Left kidney (tissue), 8 donors: ENCODE measurements at places on chromosomes 7 and 10. TPM values are rescaled to one million over a fixed set of nuclear protein-coding genes. Genes with fewer than 3 reads are reported as not detected.

DNA sequence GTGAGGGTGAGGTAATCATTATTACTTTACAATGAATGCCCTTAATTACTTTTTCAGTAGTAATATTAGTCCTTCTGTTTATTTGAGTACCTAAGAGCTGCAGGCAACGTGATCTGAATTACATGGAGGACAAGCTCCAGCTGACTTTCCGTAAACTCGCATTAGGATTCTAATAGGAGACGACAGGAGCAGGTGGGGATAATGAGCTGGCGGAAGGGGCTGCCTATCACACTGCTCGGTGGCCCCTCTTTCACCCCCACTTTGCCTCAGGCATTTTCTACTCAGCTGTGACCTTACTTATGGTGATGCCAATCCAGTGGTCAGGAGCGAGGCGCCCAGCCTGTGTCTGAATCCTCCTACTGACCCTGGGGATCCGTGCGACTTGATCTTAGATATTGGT, at the start of gene C7orf33:
Gene C7orf33, plus strand, starts transcription at position 296 of the 400 bp plus-strand sequence. CDS start 160 bp downstream, outside the sequence.
- no peak for DNase-seq

- DNase-seq: no peak
Measured at GRCh38 chr7:136057509-136057908, 80.3 kb upstream of the MTPN start.

GRCh38 chr10:84837041-84837812, 508.8 kb downstream of the CCSER2 start:
- no peak for DNase-seq

DNA sequence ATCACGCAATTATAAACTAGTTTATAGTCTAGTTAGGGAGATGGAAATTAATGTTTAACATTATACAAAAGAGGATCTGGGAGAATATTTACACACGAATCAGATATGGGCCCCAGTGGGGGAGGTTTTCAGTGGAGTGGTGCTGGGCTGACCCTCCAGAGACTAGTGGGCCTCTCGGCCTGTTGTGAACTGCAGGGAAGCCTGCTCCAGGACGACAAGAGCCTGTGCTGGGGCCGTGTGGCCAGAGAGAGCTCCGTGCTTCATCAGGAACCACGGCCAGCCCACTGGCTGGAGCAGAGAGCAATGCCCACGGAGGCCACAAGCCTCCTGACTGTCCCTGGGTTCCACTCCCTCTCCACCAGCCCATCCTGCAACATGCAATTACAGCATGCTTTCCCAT, 11.3 kb upstream of the ESYT2 start:
- DNase-seq: no peak

- no peak for DNase-seq
Measured at GRCh38 chr7:107792364-107792763, 10.7 kb downstream of the SLC26A3 start.

SHTN1 gene
- polyA plus RNA-seq: 27.5 TPM

DNA sequence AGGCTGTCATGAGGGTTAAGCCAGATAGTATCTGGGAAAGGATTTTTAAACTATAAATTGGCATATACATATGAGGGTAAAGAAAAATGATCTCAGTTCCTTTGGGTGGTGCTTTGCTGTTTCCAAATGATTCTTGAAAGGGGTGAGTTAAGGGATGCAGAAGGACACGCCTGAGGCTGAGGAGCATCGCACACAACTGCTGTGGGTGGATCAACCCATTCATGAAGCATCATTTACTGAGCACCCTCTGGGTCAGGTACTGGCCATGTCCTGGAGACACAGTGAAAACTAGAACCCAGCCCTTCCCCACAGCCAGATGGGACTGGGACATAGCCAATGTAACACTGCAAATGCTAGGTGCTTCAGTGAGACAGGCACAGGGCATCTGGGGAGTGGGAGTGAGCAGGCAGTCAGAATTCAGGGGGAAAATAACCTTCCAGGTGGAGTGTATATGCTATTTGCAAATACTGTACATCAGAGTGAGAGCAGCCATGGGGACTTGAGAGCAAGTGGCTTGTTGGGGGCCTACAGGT, 112.1 kb downstream of the WDFY4 start:
- no peak for DNase-seq

C7orf57 gene
- polyA plus RNA-seq: 0.95 TPM

CADPS2 gene
- polyA plus RNA-seq: 51.3 TPM

DNA sequence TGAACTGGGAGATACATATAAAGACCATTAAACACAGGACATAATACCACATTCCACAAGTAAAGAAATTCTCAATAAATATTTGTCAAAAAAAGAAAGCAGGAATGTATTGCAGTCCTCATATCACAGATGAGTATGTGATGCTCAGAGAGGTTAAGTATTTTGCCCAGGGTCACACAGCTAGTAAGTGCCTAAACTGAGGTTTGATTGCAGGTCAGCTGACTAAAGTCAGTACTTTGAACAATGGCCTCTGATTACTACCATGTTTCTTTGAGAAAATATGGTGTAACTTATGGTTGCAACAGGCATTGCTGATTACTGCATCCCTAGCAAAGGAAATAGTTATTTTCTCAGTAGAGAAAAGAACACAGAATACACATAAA, 267.1 kb downstream of the ELMO1 start:
- DNase-seq: no peak

DKK1 gene
- 66.7 TPM for polyA plus RNA-seq

GRCh38 chr7:116986611-116987565, 33.6 kb downstream of the ST7 start:
- no peak for DNase-seq

SLC13A1 gene
- 33.5 TPM for polyA plus RNA-seq

DNA sequence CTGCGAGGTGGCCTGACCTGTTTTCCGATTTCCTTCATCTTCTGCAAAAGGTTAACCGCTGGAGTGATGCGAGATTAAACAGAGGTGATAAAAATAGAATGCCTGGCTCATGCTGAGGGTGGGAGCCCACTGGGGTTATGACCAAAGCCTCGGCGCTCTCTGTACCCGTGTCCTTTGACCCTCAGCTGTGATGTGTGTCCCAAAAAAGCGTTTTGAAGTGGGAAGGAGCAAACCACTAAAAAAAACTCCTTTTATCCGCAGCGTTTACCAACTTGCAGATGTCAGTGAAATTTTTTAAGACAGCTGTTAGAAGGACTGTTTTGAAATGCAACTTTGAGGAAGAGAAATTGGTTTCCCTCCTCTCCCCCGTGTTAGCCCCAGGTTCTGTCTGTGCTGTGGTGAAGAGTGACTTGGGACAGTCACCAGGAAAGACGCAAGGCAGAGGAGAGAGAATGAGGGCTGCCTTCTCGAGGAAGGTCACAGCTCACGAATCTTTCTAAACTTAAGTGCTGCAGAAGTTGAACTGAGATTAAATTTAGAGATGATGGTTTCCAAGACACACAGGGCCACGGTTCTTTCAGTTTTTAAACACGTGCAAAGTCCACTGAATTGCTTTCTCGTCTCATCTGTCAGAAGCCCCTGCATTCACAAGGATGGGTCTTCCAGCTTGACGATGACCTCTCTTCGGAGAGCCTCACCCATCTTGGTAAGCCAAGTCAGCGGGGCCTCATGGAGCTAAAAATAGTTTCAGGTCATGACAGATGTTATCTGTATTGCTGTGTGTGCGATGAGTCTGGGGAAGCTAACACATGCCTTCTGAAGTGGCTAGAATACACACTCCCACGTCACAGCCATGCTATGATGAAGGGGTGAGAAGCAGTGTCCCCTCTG, 27.6 kb downstream of the AMZ1 start:
- no peak for DNase-seq

DNA sequence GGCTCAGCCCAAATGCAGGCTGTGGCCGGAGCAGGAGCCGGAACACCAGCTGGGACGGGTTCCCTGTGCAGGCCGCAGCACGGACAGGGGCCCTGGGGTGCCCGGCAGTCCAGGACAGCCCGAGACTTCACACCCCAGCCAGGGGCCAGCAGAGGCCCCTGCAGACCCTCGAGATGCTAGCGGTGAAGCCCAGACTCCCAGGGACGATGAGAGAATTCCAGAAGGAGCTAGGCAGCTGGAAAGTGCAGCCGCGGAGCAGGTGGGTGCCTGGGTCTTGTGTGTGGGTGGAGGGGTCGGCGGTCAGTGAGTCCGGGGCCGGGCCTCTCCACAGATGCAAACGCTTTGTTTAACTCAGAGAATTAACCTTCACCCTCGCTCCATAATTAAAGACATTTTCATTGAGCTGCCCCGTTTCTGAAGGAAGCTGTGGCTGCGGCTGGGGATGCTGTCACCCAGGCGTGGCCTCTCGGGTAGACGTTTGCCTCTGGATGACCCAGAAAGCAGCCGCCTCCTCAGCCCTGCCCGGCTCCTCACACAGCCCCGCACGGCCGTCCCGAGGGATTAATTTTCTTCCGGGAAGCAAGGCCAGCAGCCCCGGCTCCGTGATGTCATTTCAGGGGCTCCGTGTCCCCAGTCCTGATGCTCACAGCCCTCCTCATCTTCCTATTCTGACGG, 26.5 kb downstream of the KNDC1 start:
- no peak for DNase-seq

DNA sequence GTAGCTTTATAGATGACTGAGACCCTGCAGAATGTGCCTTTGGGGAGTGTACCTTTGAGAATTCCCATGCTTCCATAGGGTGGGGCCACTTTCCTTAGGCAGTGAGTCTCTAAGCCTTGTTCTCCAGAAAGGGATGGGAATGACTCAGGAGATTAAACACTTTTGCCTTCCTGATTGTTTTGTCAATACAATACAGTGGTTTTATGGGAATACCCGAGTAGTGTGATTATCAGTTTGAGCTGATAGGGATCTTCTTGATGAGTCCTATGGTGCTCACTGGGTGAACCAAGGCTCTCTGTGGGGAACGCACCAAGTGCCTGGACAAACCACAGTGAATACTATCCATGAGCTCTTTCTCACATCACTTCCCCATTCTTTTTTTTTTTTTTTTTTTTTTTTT, 6.3 kb downstream of the MYOF start:
- DNase-seq: no peak

DNA sequence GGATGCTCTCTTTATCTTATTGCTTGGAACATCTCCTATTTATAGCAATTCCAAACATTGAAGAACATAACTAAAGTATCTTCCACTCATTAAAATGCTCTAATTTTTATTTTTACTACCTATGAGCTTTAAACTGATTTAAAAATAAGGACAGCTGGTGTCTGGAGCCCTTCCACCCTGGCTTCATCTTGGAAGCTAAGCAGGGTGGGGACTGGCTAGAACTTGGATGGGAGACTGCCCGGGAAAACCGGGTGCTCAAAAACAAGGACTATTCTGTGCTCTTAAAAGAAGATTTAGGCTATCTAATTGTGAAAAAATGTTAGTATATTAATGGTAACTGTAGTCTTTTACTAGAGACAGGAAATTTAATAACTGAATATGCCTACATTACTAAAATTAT, 69.2 kb downstream of the ARMC3 start:
- DNase-seq: no peak

- no peak for DNase-seq
Measured at GRCh38 chr7:82410461-82410860, 33.1 kb downstream of the CACNA2D1 start.

- no peak for DNase-seq
Measured at GRCh38 chr10:127151981-127152699, 44.3 kb downstream of the INSYN2A start.

DNA sequence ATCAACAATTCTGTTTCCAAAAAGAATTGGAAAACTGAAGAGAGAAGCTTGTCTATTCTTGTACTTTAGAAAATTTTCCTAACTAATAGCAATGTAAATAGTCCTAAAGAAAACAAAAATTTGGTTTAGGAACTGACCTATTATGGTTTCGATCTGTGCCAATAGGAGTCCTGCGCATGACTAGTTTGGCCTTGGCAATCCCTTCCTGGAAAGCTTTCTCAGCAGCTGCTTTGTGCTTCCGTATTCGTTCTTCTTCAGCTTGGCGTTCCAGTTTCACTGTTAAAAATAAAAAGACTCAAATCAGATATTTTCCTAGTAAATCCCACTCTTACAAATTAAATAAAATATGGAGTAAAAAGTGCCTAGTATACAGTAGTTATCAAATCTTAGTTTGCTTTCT, 36.6 kb downstream of the FZD9 start:
- no peak for DNase-seq

FFAR4 gene
- polyA plus RNA-seq: not detected
